ENCODE measurements at places on chromosomes 7 and 10. TPM values are rescaled to one million over a fixed set of nuclear protein-coding genes. Genes with fewer than 3 reads are reported as not detected.

GRCh38 chr10:48391994-48392393 is 85.5 kb downstream of the MAPK8 start:
- no peak for DNase-seq

DNA sequence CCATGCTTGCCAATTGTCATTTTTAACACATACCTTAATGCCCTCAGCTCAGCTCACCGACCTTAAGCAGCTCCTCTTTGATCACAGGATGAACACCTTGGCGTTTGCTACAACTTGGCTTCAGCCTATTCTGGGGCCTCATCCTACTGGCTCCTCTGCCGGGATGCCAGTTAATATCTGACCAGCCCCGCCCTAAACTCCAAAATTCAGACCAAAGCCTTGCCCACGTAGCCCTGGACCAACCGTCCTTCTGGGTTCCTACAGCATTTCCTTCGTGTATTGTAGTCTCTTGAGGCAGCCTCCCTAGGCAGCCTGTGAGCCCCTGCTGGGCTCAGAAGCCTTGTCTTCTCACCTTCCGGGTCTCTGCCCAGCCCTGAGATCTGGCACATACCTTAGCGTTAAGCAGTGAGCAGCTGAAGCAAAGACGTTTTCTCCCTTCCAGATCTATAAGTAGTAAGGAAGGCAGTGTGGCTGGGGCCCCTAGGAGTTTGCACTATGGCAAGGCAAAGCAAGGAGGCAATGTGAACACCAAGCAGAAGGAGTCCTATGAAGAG is 836 bp downstream of the ENO4 start:
- DNase-seq, result no peak

DNA sequence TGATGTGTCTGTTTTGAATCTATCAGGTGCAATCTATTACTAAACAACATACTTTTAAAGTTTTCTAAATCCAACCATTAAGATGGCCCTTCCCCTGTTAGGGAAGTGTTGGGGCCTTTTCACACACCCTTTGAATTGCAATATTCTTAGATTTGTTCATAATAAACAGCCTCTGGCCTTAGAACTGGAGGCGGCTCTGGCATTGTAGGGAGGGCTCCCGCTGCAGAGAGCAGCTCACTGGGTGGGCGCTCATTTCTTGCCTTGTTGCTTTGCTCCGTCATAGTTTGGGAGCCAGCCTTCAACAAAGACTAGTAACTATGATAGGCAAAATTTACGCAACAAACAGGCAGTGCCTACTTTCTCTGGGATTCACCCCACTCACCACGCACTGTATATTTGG is 4.2 kb upstream of the HOXA10 start:
- no peak for DNase-seq

GRCh38 chr10:102170602-102171001 is 18.4 kb downstream of the NOLC1 start:
- DNase-seq, result no peak

GRCh38 chr7:7795630-7796121 is 77.3 kb upstream of the RPA3 start:
- no peak for DNase-seq

DNA sequence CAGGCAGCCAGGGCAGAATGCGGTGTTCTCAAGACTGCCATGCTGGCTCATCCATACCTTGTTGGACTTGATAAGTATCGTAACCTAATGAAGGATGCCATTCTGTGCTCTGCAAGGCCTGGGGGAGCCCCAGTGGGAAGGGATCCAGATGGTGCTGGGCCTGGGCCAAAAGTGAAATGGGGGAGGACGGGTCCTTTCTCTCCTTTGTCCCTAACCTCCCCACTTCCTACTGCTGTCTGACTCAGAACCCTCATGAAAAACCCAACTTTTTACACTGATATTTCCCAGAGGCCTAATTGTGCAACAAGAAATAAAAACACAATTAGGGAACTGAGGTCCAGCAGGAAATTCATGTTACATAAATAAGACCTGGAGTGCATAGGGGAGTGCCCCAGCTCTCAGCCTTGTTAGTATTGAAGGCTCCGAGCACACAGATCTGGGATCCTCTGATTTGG is 193.7 kb upstream of the SVIL start:
- DNase-seq, result no peak

ZNF438 gene
- total RNA-seq, result 3.2 TPM

All from activated CD4-positive, alpha-beta T cell treated with anti-CD3 and anti-CD28 coated beads, Interleukin-2, amount 10 ng/mL, durations not matched to agents 24 days and 14 days (primary cell).